ENCODE measurements at places on chromosomes 1 and 21.

- no peak for DNase-seq
These were observed 8.4 kb downstream of the ITGA10 start for GRCh38 chr1:145901312-145902021.

DNA sequence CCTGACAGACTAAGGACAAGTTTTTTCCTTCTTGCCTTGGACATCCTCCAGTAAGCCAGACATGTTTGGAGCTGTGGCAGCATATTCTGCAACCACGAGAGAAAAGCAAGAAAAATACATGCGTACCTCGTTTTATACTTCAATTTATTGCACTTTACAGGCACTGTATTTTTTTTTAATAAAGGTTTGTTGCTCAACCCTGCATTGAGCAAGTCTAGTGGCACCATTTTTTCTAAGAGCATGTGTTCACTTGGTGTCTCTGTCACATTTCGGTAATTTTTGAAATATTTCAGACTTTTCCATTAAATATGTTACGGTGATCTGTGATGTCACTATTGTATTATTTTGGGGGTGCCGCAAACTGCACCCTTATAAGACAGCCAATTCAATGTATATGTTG is 2.1 kb upstream of the SSX2IP start:
- no peak for DNase-seq

DNA sequence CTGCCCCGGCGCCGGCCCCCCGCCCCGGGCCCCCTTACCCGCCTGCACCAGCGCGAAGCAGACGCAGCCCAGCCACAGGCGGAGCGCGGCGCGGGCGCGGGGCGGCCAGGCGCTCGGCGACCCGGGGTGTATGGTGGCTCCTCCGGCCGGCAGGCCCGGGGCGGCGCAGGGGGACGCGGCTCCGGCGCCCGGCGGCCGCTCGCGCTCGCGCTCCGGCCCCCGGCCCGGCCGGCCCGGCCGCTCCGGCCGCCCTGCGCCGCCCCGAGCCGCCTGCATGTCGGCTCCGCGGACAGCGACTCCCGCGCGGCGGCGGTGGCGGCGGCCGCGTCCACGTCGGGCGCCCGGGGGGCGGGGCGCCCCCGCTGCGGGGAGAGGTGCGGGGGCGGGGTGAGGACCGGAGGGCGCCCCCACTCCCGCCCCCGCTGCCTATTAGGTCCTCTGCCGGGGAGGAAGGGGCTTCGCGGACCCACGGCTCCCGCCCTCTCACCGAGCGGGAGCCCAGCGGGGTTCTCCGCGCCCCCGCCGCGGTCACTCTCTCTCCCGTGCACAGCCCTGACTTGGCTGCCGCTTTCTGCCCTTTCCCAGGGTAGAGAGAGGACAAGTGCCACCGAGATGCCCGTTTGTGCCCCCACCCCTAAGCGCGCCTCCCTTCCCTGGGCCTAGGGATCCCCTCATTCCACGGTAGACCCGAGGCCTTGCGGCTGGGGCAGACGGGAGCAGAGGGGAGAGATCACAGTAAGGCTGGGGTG is at the start of gene FNDC5:
FNDC5 (minus strand) TSS at position 298 of the 749 bp plus-strand sequence.
- DNase-seq: peak; percentile 37

DNA sequence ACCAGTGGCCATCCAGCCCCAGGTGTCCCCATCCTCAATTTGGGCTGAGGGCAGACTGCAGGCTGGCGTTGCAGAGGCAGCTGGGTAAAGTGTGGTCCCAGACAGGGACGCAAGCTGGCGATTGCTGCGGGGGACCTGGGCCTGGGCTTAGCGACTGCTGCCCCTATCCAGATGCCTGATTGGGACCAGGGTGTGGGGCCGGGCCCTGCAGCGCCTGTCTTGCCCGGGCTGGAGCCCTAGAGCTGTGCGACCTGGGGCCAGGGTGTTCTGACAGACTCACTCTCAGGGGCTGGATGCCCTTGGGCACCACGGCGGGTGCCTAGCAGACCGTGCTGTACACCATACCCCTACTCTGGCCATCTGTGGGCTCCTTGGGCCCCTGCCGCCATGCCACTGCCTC is 16.2 kb upstream of the FAAP20 start:
- DNase-seq: no peak

DNA sequence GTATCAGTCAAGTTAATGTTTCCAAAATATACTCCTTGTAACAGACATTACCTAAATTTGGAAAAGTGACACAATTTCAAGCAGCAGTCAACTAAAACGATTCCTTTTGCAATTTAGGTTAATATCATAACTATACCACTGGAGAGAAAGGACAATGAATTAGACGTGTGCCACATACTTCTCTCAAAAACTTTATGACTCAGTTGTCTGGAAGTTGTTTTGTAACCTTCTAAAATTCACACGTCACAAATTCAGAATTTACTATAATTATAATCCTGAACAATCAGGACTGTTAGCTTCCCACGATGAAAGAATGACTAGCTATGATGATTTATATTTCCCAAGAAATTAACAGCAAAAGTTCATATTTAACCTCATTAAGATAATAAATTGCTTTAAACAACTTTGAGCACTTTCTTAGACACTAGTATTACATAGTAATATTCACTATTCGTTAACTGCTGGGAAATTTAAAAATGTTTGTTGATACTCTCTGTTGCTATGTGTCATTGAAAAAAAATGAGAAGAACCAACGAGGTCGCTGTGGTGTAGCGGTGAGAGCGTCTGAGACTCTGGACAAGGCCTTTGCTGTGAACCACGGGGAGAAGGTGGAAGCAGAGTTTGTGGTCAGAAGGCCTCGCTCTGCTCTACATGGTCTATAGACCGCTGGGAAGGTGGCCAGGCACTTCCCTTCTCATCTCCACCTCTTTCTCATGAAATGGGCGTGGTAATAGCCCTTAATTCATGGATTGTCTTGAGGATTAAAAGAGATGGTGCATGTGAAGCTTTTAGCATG is 27.9 kb upstream of the BATF3 start:
- peak; percentile 43 for DNase-seq

All from hematopoietic multipotent progenitor cell treated with erythropoietin and hydrocortisone succinate and interleukin-3 and kit ligand, for 6 days (in vitro differentiated cells).